ENCODE measurements at places on chromosomes 7 and 10. TPM values are rescaled to one million over a fixed set of nuclear protein-coding genes. Genes with fewer than 3 reads are reported as not detected.

DNA sequence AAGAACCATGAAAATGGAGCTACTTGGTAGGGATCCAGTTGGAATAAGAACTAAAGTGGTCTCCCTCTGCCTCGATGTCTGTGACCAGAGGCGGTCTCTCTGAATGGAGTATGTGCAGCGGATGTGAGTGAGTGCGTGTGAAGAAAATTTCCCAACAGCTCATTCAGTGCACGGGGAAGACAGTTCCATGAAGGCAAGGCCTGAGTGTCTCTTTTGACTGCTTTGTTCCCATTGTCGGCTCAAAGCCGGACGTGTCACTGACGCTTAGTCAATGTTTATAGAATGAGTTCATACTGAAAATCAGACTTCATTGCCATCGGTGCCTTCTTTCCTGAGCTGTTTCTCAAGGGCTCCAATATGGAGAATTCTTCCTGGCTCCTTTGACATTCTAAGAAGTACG lies 55.3 kb upstream of the GRB10 start:
- H3K4me1 ChIP-seq, result peaks cover 14% of the 10 kb centered on the region
- no peak for DNase-seq
- peaks cover 3% of the 10 kb centered on the region for H3K36me3 ChIP-seq
- H3K27ac ChIP-seq, result no peak overlapping the region
- peaks cover 79% of the 10 kb centered on the region for H3K27me3 ChIP-seq

- H3K4me3 ChIP-seq, result no peak overlapping the region
- DNase-seq, result no peak
- H3K27ac ChIP-seq, result no peak overlapping the region
- no peaks in the 10 kb centered on the region for H3K27me3 ChIP-seq
These were observed 4.8 kb downstream of the BTRC start for GRCh38 chr10:101358706-101359300.

- H3K27ac ChIP-seq, result no peak overlapping the region
- H3K4me1 ChIP-seq, result no peaks in the 10 kb centered on the region
- peaks cover 3% of the 10 kb centered on the region for H3K36me3 ChIP-seq
- DNase-seq, result no peak
- peaks cover 48% of the 10 kb centered on the region for H3K27me3 ChIP-seq
- no peak overlapping the region for H3K4me3 ChIP-seq
These were observed 51.3 kb upstream of the PLEKHA1 start for GRCh38 chr10:122323189-122323588.

DNA sequence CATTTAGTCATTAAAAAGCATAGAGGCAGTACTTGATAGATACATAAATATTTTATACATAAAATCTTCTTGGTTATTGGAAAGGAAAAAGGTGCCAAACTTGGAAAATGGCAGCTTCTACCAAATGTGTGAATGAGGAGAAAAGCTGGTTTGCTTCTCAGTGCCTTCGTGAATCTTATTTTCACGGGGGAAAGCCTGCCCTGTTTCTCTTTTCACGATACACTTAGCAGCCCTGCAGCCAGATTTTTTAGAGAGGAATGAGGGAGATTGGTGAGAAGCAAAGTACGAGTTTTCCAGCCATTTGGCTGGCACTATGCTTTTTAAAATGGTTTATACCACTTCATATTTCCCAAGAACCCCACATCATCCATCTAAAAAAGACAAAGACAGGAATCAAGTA lies 22.9 kb upstream of the C1QL3 start:
- peaks cover 34% of the 10 kb centered on the region for H3K27me3 ChIP-seq
- no peaks in the 10 kb centered on the region for H3K36me3 ChIP-seq
- no peak overlapping the region for H3K4me3 ChIP-seq

GRCh38 chr7:121582258-121582657 lies 186.2 kb upstream of the FAM3C start:
- no peaks in the 10 kb centered on the region for H3K4me1 ChIP-seq
- H3K36me3 ChIP-seq, result no peaks in the 10 kb centered on the region
- H3K27ac ChIP-seq, result no peak overlapping the region
- DNase-seq, result no peak
- no peak overlapping the region for H3K4me3 ChIP-seq

LRIT1 gene
- not detected for total RNA-seq

RPEL1 gene
- total RNA-seq, result not detected
